Naive thymus-derived CD8-positive, alpha-beta T cell (primary cell): ENCODE measurements at places on chromosomes 3 and 15. TPM values are rescaled to one million over a fixed set of nuclear protein-coding genes. Genes with fewer than 3 reads are reported as not detected.

DNA sequence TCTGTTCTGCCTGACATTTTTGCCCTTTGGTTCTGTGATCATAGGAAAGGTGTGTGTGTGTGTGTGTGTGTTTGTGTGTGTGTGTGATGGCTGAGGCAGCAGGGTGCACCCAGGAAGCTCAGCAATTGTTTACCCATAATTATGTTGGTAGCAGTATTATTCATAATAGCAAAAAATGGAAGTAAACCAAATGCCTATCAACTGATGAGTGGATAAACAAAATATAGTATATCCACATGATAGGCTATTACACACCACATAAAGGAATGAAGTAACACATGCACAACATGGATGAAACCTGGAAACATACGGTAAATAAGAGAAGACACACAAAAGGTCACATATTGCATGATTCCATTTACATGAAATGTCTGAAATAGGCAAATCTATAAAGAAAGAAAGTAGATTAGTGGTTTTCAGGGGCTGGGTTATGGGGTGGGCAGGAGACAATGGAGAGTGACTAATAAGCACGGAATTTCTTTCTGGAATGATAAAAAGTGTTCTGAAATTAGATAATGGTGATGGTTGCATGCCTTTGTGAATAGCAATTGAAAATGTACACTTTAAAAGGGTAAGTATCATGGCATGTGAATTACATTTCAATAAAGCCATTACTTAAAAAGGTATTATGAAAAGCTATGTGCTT lies 167.2 kb downstream of the POLR2M start:
- H3K4me3 ChIP-seq, result no peak overlapping the region
- peaks cover 73% of the 10 kb centered on the region for H3K27me3 ChIP-seq
- no peaks in the 10 kb centered on the region for H3K4me1 ChIP-seq
- H3K27ac ChIP-seq, result no peak overlapping the region
- DNase-seq, result no peak

DNA sequence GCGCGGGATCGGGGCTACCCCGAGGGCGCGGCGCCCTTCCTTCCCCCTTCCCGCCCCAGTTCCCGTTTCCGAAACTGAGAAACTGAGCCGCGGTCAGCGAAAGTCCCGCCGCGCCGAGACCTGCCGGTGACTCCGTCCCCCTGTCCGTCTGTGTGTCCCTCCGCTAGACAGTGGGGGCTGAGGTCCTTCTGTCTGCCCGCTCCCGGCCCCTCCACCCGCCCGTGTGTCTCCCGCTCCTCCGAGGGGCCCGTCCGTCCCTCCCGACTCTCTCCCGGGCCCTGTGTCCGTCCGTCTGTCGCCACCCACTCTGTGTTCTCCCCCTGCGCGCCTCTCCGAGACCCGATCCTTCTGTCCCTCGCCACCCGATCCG lies 426 bp downstream of the PRKCD start:
- no peaks in the 10 kb centered on the region for H3K36me3 ChIP-seq
- peak overlapping the region; percentile 87 for H3K4me3 ChIP-seq
- DNase-seq, result peak; percentile 3
- peaks cover 21% of the 10 kb centered on the region for H3K4me1 ChIP-seq
- H3K27me3 ChIP-seq, result peaks cover 2% of the 10 kb centered on the region
- no peak overlapping the region for H3K27ac ChIP-seq

DNA sequence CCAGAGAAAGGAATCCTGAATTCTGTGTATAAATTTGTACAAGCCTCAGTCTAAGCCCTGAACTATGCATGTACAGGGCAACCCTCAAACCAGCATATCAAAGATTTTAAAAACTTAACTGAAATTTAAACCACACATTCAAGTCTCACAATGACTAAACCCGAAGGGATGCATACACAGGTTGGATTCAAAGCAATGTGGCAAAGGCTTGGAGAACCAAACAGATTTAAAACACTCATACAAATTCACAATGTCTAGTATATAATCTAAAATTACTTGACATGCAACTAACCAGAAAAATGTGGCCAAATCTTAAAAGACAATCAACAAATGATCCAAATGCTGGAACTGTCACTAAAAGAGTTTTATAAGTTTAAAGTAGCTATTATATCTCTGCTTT lies 36.4 kb downstream of the CEP152 start:
- no peaks in the 10 kb centered on the region for H3K4me1 ChIP-seq
- H3K27me3 ChIP-seq, result no peaks in the 10 kb centered on the region
- DNase-seq, result no peak
- no peak overlapping the region for H3K27ac ChIP-seq
- no peak overlapping the region for H3K4me3 ChIP-seq

ZNF660 gene
- polyA plus RNA-seq, result not detected

GRCh38 chr15:80988148-80988796 lies 1.3 kb downstream of the MESD start:
- H3K36me3 ChIP-seq, result peaks cover 35% of the 10 kb centered on the region
- no peak for DNase-seq
- peak overlapping the region; percentile 98 for H3K27ac ChIP-seq
- H3K4me1 ChIP-seq, result peaks cover 75% of the 10 kb centered on the region
- no peaks in the 10 kb centered on the region for H3K27me3 ChIP-seq

GRCh38 chr15:57591822-57592367 lies at the start of gene MYZAP:
Gene MYZAP (plus strand): TSS chr15:57591904. CDS start chr15:57592035, 131 bp downstream.
- H3K27ac ChIP-seq, result no peak within 1 kb of the TSS
- H3K4me3 ChIP-seq, result peak within 1 kb of the TSS; percentile 73
- DNase-seq, result peak; percentile 10
- H3K36me3 ChIP-seq, result no peaks in the 10 kb centered on the region

DNA sequence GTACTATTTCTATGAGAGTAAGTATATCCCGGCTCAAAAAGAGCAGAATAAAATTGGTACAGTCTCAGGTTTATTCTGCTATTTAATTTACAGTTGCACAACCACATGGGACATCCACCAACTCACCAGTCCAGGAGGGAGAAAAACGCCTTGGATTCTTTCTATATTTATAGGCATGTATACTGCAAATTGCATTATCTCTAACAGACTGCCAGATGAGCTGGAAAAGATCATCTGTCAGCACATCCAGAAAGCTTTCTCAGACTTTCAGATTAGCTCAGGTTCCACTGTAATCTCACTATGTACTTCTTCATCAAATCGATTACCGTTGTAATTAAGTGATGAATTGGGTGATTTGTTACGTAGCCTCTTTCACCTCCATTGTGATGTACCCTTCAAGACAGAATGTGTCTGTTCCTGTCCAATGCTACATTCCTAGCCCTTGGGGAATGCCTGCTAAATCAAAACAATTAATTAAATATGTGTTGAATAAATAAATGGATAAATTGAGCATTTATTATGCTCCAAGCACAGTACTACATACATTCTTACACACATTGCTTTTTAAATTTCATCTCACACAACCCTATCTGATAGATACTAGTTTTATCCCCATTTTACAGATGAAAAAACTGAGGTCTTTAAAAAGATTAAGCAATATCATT lies 38.1 kb upstream of the TMC3 start:
- H3K4me3 ChIP-seq, result no peak overlapping the region
- H3K27ac ChIP-seq, result no peak overlapping the region
- H3K36me3 ChIP-seq, result no peaks in the 10 kb centered on the region
- peaks cover 3% of the 10 kb centered on the region for H3K27me3 ChIP-seq

KNG1 gene
- not detected for polyA plus RNA-seq

GRCh38 chr3:24156466-24156865 lies 211.4 kb downstream of the NR1D2 start:
- H3K27ac ChIP-seq, result no peak overlapping the region
- H3K4me1 ChIP-seq, result peaks cover 8% of the 10 kb centered on the region
- no peaks in the 10 kb centered on the region for H3K36me3 ChIP-seq
- no peak overlapping the region for H3K4me3 ChIP-seq
- H3K27me3 ChIP-seq, result peaks cover 10% of the 10 kb centered on the region

DNA sequence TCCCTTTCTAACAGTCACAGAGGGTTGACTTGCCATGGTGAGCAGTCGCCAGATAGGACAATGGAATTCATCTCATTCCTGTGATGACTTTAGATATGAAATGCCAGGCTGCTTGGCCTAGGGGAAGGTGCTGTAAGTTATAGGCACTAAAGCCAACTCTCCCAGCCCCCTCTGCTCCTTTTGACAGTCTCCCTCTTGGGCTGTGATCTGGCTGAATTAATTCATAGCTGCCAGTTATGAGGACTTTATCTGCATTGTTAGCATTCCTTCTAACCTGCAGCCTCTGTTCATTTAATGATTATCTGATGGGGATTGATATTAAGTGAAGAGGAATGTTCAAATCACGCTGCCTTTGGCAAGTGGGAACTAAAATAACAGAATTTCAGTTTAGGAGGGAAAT lies 427.1 kb upstream of the RASGRP1 start:
- H3K27ac ChIP-seq, result no peak overlapping the region
- H3K27me3 ChIP-seq, result no peaks in the 10 kb centered on the region
- no peak for DNase-seq
- no peaks in the 10 kb centered on the region for H3K4me1 ChIP-seq
- no peaks in the 10 kb centered on the region for H3K36me3 ChIP-seq
- no peak overlapping the region for H3K4me3 ChIP-seq
